ENCODE measurements at places on chromosomes 13 and 19. TPM values are rescaled to one million over a fixed set of nuclear protein-coding genes. Genes with fewer than 3 reads are reported as not detected.

- DNase-seq, result no peak
Observed at GRCh38 chr19:4194353-4194752, 11.9 kb downstream of the ANKRD24 start.

DNA sequence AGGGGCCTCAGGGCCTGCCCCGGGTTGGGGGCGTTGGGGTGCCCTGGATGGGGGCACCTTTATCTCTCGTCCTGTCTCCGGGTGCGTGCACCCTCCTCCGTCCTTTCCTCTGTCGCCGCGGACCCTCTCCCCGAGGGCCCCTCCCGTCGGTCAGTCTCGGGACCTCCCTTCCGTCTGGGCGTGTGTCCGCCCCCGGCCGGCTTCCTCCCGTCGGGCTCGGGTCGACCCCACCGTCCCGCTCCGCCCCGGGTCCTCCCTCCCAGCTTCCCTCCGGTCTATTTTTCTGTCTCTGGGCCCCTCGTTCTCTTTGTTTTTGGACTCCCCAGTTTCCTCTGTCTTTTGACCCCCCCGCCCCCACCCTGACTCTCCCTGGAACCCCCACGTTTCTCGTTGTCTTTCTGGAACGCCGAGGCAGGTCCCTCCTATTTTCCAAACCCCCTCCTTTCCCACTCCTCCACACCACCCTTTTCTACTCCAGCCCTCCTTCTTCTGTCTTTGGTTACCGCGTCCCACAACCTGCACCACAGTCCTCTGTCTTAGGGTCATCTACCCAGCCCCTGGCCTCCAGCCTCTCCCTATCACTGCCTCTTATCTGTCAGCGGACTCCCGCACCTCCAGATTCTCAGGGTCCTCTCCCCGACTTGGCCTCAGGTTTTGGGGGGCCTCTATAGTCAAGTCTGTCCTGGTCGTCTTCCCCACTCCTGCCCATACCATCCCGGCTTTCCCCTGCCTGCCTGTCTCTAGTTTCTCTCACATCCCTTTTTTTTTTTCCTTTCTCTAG, 757 bp downstream of the EGLN2 start:
- no peak for DNase-seq

DNA sequence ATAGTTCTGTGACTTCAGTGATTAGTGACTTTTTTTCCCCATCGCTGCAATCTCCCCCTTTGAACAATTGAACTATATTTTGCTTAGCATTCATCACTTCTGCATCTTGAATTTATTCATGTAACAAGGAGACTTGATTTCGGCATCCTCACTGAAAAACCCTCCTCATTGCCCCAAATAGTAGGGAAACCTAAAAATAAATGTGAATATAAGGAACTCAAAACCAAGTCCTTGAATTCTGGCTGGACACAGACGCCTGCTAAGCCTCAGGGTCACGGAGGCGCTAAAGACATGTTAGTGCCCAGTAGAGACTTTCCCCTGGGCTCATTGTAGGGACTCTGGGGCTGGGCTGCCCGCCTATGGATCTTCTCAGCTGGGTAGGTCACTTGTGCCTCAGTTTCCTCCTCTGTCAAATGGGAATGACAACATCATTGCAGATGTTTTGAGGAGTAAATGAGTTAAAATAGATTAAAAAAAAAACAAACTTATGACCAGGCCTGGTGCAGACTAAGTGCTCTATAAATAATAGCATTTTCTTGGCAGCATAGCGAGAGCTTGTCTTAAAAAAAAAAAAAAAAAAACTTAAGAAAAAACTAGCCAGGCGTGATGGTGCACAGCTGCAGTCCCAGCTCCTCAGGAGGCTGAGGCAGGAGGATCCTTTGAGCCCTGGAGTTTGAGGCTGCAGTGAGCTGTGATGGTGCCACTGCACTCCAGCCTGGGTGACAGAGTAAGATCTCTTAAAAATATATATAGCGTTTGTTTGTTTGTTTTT, 1.8 kb upstream of the ADGRE5 start:
- DNase-seq, result no peak

GRCh38 chr13:67048821-67049150, 181.3 kb downstream of the PCDH9 start:
- DNase-seq, result peak; percentile 43

- DNase-seq, result no peak
Observed at GRCh38 chr13:75102001-75102716, 379.8 kb downstream of the TBC1D4 start.

DNA sequence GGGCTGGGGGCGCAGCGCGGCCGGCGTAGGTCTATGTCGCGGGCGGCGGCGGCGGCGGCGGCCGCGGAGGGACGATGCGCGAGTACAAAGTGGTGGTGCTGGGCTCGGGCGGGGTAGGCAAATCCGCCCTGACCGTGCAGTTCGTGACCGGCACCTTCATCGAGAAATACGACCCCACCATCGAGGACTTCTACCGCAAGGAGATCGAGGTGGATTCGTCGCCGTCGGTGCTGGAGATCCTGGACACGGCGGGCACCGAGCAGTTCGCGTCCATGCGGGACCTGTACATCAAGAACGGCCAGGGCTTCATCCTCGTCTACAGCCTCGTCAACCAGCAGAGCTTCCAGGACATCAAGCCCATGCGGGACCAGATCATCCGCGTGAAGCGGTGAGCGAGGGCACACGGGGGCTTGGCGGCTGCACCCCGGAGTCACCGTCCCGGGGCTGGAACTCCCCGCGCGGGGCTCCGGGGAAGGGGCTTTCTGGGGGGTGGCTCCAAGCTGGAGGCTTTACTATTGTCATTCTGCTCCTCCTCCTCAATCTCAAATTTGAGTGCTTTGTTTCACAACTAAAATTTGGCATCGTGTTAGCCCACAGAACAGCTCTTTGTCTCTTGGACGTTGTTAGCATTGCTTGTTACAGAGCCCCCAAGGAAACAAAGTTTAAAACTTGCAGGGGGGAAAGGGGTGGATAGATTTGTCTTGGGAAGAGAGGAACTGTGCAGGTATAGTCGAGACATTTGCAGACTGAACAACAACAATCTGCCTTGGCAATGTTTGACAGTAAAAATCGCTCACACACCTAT, 630 bp downstream of the RAP2A start:
- DNase-seq, result no peak

- DNase-seq, result no peak
Observed at GRCh38 chr19:11555246-11555645, 3.8 kb downstream of the ELOF1 start.

DNA sequence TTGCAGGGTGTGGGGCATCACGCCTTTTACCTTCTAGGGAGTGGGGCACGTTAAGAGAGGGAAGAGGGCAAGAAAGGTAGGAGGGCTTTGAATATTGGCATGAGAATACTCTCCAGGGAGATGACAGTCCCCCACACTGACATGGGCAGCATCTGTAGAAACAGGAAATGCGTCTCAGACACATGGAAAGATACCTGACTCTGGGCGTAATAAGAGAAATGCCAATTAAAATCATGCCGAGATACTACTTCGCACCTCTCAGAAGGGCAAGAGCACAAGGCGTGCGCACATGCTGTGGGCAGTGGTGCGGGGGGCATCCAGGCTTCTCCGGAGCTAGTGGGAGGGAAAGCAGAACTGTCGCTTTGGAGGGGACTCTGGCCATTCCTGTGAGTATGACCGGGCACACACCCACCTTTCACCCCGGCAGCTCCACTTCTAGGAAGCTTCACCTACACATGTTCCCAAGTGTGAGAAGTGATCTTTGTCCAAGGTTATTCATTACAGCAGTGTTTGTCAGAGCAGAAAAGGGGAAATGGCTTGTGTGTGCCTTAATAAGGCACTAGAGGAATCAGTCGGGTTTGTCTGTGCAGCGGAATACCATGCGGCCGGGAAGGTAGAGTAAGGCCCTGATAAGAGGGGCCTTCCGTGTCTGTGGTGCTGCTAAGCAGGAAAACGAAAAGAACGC, 99.5 kb downstream of the SIPA1L3 start:
- DNase-seq, result no peak

GRCh38 chr13:94309576-94309975, 169.9 kb downstream of the DCT start:
- DNase-seq, result no peak

DNA sequence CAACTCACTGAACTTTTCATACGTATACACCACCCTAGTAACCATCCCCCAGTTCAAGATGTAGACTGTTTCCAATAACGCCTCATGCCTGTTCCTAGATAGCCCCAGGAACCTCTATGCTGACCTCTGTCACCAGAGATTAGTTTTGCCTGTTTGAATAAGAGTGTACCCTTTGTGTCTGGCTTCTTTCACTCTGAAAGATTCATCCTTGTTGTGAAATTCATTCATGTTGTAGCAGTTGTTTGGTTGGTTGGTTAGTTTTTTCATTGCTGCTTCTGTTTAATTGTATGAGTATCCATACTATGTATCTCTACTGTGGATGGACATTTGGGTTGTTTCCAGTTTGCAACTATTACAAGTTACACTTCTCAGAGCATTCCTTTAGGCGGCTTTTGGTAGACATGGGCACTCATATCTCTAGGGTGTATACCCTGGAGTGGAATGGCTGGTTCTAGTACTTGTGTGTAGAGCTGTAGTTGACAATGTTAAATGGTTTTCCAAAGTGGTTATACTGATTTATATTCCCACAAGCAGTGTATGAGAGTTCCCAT, 1.6 kb downstream of the RNASEH2B start:
- DNase-seq, result no peak

- DNase-seq, result no peak
Observed at GRCh38 chr13:50745542-50746115, 97.9 kb downstream of the DLEU7 start.

DNA sequence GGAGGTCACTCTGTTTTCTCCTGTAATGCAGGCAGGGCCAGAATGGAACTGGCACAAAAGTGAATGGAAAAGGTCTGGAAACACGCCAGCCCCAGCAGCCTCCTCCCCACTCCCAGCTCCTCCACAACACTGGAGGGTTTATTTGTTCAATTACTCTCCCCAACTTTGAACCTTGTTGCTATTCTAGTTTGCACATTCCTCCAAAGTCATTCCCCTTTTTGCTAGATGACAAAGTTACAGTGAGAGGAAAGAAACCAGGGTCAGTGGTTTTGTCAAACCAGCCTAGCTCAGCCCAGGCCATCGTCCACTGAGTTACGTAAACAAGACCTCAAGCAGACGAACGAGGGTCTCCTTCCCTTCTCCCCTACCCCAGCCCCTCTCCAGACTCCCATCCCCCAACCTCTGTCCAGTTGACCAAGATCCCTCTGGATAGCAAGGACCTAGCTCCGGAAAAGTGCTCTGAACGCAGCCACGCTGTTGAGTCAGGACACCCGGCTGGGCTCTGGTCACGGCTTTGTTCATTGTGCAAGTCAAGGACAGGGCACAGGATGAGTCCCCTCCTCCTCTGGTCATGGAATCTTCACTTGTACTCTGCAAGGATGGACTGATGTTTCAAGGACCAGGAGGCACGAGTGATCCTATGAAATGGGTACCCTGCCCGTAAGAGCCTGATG, 180.0 kb downstream of the USP12 start:
- DNase-seq, result no peak

DNA sequence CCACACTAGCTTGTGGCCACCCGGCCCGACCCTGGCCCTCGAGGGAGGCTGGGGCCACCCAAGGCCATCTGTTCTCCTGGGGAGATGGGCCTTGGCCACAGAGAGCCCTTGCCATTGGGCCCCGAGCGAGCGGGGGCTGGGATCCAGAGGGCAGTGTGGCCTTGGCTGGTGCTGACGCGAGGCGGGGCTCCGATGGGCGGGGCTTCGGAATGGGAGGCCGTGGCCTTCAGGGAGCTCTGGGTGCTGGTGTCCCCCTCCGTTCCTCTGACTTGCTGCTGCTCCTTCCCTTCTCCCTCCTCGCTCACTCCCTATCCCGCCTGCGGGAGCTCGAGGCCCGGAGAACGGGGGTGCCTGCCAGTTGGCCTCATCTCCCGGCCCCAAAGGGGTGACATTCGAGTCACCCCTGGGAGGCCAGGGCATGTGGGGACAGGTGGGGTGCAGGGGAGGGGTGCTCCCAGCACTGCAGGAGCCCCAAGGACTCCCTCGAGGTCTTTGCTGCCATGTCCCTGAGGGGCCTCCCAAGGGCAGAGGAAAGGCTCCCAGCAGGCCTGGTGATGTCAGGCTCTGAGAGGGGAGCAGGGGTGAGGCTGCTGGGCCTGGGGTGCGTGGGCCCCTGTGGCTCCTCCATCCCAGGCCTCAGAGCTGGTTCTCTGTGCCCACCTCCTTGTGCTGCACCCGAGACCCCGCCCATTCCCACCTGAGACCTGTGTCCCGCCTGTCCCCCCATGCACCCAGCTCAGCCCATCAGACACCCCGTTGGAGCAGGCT, 4.2 kb downstream of the NCLN start:
- no peak for DNase-seq

DNA sequence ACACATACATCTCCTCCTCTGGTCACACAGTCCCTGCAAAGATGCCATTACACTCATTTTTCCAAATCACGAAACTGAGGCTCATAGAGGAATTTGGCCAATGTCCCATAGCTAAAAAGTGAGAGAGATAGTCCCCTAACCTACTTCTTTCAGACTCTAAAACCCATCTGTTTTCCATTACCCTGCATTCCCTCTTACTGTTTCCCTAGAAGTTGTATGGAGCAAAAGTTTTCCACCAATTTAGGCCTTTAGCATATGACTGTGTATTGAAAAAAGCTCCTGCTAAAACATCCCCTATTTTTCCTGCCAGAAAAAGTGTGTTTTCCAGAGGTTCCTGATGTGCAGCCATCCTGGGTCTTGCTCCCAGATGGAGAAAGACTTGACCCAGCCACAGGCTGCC, 16.3 kb downstream of the SERP2 start:
- no peak for DNase-seq

DNA sequence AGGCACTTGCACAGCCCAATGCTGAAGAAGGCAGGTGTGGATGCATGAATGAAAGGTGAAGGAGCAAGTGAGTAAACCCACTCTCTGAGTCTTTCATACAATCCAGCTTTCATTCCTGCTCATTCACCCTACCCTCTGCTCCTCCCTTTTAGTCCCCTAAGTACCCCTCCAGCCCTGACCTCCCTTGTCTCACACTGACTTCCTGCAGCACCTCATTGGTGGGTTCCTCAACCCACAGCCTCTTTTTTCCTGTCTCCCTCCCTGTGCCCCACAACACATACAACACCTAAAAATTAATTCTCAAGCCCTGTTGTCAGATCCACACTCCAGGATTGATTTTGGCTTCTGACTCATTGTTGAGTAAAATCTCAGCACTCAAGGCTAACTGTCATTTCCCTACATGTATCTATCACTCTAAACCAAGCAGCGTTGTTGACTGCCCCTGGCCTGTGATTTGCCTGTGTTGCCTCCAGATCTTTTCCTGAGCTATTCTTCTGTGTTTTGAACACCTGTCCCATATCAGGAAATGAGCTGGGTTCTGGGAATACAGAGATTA, 177.3 kb upstream of the SERP2 start:
- DNase-seq, result no peak

Gene OLFM4
- polyA plus RNA-seq, result not detected

Gene NAPSA
- polyA plus RNA-seq, result 0.10 TPM

Gene PGLYRP1
- not detected for polyA plus RNA-seq

Gene EDDM13
- polyA plus RNA-seq, result not detected

Gene ONECUT3
- polyA plus RNA-seq, result not detected

Gene ATP4B
- not detected for polyA plus RNA-seq

Gene SLC10A2
- not detected for polyA plus RNA-seq

Gene LACC1
- 9.0 TPM for polyA plus RNA-seq

Gene PGLYRP2
- polyA plus RNA-seq, result not detected
